ENCODE measurements at places on chromosomes 6 and 20. TPM values are rescaled to one million over a fixed set of nuclear protein-coding genes. Genes with fewer than 3 reads are reported as not detected.

DNA sequence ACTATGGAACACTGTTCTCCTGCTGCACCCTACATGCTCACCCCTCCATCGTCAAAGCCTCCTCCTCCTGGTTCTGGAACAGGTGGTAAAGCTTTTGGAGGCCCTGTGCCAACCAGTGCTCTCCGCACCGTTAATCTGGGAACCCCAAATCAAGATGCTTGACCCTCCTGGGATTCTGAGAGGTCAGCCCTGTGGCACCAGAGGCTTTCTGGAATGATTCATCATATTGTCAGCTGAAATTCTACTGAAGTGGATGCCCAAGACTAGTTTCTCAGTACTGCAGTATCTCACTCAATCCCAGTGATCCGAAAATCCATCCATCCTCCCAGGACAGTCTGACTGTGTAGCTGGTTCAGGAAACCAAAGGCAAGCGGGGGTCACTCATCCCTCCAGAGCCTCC lies 92.7 kb downstream of the TRERF1 start:
- no peaks in the 10 kb centered on the region for H3K36me3 ChIP-seq
- H3K4me3 ChIP-seq, result no peak overlapping the region
- H3K4me1 ChIP-seq, result no peaks in the 10 kb centered on the region
- H3K27ac ChIP-seq, result no peak overlapping the region
- DNase-seq, result no peak
- no peaks in the 10 kb centered on the region for H3K27me3 ChIP-seq

DNA sequence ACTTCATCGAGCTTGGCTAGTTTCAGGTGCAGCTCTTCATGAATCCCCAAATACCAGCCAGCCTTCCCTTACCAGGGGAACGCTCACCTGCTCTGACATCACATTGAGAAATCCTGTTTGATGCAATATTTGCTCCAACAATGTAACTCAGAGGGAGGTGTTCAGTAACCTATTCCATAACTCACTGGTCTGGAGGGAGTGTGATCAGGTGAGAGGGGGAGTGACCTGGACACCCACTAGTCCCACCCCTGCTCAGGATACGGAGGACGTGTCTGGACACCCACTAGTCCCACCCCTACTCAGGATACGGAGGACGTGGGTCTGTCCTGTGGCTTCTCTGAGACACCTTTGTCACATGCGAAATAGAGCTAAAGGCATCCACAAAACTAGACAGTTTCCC lies 70.3 kb downstream of the HUS1B start:
- H3K4me3 ChIP-seq, result no peak overlapping the region
- no peak for DNase-seq
- H3K36me3 ChIP-seq, result peaks cover 21% of the 10 kb centered on the region
- H3K4me1 ChIP-seq, result peaks cover 5% of the 10 kb centered on the region
- no peaks in the 10 kb centered on the region for H3K27me3 ChIP-seq

DNA sequence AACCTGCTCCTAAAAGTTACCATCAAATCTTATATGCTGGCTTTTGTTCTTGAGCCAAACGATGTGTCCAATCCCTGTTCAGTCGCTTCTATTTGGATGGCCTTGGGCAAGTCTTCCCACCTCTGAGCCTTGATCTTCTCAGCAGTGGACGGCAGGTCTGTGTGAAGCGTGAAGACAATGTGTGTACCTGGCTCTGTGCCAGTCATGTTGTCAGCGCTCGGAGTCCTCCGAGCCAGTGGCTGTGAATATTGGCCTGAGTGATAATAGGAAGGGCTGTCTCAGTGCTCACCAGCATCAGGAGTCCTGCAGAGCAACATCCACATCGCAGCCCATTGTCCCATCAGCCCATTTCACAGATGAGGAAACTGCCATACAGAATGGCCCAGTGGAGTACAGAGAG lies 219.0 kb downstream of the CDC5L start:
- H3K27me3 ChIP-seq, result no peaks in the 10 kb centered on the region
- H3K4me1 ChIP-seq, result no peaks in the 10 kb centered on the region
- H3K4me3 ChIP-seq, result no peak overlapping the region
- H3K27ac ChIP-seq, result no peak overlapping the region

DNA sequence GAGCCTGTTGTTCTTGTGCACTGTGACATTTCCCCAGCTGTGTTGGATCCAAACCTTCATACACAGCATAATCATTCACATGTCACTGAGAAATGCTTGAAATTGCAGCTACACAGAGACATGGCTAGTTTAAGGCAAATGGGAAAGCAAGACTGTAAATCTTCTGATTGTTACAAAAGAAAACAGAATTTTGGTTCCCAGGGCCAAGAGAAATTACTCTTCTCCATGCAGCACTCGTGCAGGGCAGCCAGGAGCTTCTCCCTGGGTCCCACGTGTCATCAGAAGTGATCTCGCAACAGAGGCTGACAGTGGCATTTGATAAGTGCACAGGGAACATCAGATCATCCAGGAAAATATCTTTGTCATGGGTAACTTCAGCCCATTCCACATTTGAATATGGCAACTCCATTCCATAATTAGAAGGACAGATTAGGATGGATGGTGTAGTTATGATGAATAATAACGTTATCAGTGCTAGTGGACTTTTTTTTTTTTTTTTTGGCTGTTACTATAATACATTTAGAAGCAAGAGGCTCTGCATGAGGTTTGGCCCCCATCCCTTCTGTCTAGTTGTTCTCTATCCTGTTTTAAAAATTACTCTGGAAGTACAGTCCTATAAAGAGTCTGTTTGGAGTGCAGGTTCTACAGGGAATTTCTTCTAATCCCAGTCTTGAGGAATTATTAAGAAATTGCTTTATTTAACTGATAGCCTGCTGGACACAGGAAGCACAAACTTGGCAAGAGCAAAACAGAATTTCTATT lies 571.0 kb upstream of the NOX3 start:
- DNase-seq, result no peak
- no peaks in the 10 kb centered on the region for H3K36me3 ChIP-seq
- H3K4me1 ChIP-seq, result peaks cover 5% of the 10 kb centered on the region
- no peak overlapping the region for H3K27ac ChIP-seq
- no peaks in the 10 kb centered on the region for H3K27me3 ChIP-seq
- no peak overlapping the region for H3K4me3 ChIP-seq

TRIM40 gene
- total RNA-seq, result not detected

SERPINB1 gene
- 23.3 TPM for total RNA-seq

All from esophagus muscularis mucosa (tissue), 4 donors.